ENCODE measurements at places on chromosomes 4 and X. TPM values are rescaled to one million over a fixed set of nuclear protein-coding genes. Genes with fewer than 3 reads are reported as not detected.

DNA sequence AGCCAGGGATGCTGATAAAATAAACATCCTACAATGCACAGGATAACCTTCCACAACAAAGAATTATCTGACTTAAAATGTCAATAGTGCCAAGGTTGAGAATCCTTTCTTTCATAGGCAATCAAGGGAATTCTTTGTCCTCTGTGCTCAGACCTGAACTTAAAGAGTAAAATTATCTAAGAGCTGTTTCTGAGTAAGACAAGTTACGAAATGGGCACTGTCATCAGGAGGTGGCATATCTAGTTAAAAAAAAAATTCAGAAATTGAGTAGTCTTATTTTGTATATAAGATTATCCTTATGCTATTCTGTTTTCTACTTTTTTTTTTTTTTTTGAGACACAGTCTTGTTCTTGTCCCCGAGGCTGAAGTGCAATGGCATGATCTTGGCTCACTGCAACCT lies 3.3 kb upstream of the RAB33B start:
- no peak for DNase-seq

The KCND1 gene
- 2.5 TPM for total RNA-seq

The FUNDC2 gene
- 94.6 TPM for total RNA-seq

The HERC5 gene
- total RNA-seq: 8.0 TPM

The KANTR gene
- total RNA-seq: 30.2 TPM

DNA sequence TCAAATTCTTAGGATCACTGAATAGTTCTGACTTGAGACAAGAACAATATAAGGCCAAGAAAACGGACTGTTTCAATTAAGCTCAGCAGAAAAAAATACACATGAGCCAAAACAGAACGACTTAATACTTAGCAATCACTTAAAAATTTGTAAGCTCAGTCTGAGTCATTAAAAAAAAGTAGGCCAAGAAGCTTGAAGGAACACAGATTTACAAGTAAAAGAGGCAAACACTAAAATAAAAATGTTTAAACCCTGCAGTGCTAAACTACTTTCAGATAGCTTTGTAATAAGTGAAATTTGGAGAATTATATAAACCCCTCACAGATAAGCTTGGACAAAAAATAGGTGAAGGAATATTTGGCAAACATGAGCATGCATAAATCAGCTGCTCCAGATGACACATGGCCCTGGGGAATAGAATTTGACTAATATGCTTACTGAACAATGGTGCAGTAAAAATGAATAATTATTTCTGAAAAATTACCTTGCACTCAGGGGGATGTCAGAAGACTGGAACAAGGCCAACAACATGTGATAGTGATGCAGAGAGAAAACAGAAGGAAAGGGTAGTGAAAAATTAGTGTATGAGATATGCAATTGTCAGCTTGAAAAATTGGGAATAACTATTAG lies 49.6 kb downstream of the LNX1 start:
- no peak for DNase-seq

- DNase-seq: no peak
Observed at GRCh38 chr4:158043971-158044618, 128.7 kb downstream of the GASK1B start.

The LRIT3 gene
- total RNA-seq: 0.31 TPM

Data from sciatic nerve (tissue), 2 donors.